Stimulated activated CD8-positive, alpha-beta memory T cell treated with anti-CD3 and anti-CD28 coated beads, Interleukin-15, amount 100 ng/mL, for 1 hour (primary cell): ENCODE measurements at places on chromosomes 3 and 15.

GRCh38 chr3:185465471-185465870 is 33.4 kb downstream of the TMEM41A start:
- no peak for DNase-seq

- DNase-seq = no peak
These were observed 38.4 kb downstream of the RAB11A start for GRCh38 chr15:65907661-65908060.

GRCh38 chr3:136818191-136818768 is 646 bp upstream of the SLC35G2 start:
- DNase-seq = no peak

GRCh38 chr3:47825590-47825989 is 22.7 kb downstream of the DHX30 start:
- DNase-seq = no peak

DNA sequence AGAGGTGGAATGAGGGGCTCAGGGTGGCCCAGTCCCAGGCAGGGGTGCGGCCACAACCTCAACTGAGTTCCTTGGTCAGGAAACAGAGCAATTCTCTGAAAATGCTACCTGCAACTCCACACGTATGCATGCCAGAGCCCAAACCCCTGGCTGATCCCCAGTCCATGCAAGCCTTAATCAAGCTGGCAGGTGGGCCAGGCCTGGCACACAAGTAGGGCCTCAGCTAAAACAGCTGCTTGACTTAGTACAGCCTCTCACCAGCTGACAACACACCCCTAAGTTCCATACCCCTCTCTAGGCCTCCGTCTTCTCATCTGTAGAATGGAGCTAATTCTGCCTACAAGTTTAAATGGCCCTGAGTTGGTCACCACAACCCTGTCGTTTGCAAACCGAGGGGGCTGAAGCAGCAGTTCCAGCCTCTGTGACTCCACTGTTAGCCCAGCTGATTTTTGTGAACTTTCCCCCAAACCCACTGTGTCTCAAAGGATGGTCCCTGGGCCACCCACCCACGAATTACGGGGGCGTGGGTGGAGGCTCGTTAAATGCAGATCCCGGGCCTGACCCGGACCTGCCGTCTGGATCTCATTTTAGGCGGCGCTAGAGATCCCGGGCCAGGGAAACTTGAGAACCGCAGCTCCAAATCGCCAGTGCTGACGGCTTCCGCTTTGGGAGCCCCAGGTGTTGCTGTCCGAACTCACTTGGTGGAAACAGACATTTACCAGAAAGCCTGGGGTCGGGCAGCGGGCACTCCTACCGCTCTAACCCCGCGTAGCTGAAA is 927 bp downstream of the CHDH start:
- DNase-seq = no peak

- no peak for DNase-seq
These were observed 50.6 kb downstream of the TRPM1 start for GRCh38 chr15:31050953-31051352.

- DNase-seq = no peak
These were observed 652.2 kb downstream of the NAALADL2 start for GRCh38 chr3:175511219-175511785.

- no peak for DNase-seq
These were observed 353.2 kb downstream of the AGBL1 start for GRCh38 chr15:86432861-86433260.

DNA sequence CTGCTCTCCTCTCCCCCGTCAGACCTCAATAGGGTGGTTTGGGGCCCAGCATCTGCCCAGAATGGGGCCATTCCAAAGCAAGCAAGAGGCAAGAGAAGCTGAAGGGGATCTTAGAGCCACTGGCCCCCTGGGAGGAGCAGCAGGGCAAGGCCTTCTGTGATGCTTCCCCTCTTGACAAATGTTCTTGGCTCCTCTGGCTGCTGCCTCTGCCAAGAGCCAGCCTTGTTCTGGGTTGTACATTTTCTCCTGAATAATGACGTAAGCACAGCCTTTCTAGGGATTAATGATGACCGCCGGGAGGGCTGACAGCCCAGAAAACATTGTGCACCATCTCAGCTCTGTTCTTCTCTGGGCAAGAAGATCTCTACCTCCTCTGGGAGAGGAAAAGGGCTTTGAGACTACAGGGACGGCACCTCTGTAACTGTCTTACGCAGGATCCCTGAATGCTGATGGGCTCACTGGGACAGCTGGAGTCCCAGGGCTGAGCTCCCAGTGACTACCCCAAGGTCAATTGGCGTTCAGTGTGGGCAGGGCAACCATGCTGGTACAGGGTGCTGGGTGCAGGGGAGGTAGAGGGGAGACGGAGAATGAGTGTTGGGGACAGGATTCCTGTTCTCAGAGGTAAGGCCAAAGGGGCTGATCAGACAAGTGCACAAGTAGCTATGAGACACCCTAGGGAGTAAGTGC is 253.3 kb downstream of the FAM43A start:
- no peak for DNase-seq

- DNase-seq = no peak
These were observed 116.7 kb downstream of the SERPINI1 start for GRCh38 chr3:167852216-167852615.

DNA sequence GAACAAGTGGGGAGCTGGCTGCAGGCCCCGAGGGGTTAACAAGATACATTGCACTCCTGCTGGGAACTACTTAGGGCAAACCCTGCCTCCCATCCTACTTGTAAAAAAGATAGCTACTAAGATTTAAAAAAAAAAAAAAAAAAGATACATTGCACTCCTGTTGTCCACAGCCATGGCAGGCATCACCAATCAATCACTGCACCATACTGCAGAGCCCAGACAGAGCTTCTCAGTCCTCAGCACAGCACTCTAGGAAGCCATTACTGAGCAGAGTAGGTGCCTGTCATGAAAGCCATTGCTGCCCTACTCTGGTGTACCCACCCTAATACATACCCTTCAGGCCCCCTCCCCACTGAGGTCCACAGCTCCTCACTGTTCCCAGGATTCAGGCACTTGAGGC is 64.8 kb downstream of the RASGRF1 start:
- DNase-seq = no peak

- DNase-seq = no peak
These were observed 147.8 kb downstream of the OCA2 start for GRCh38 chr15:27951191-27951890.

- no peak for DNase-seq
These were observed 5.0 kb upstream of the CD276 start for GRCh38 chr15:73679180-73679579.

DNA sequence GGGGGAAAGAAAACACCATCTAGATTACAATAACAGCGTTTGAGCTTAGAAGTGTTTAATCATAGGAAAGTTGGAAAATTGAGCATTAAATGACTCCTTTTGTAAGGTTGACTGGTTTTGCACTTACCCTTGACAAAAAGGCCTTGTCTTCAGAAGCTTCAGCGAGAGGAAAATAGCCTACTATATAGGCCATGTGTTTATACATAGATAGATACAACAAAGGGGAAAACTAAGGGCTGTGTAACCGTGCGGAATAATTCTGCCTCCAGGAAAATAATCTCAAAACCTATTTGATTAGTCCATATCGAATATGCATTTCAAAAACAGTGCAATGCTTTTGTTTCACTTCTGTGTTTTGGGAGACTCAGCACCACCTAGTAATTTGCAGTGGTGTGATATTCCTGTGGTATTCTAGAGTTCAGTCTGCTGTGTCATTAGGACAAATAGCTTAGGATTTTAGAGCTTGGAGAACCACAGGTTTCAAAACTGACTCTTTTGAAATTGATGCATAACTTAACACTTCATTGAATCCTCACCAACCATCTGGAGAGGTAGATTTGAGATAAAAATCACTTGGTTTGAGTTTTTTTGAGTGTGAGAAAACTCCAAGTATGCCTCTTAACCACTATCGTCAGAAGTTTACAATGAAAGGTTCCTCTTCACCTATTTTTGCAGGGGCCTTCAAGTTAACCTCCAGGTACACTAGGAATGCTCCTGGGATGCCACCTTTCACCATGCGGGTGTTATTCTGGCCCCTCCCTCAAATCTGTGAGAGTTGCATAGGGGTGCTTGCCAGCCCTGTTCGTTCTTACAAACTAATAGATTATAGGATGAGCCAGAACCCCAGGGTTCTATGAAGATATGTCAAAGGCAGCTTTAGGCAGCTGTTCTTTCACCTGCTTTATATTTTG is 1.9 kb downstream of the ARHGAP31 start:
- no peak for DNase-seq

DNA sequence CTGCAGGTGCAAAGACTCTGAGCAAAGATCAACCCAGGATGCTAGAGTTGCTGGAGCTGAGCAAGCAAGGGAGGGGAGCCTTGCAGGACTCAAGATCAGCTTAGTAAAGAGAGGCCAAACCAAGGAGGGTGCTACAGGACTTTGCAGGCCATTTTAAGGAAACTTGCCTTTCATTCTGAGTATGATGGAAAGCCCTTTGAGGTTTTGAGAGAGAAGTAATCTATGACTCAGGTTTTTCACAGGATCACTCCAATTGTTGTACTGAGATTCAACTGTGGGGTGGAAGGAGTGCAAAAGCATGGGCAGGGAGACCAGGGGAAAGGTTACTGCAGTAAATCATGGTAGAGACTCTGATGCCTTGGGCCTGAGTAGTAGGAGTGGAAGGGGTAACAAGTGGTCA is 260.4 kb upstream of the GPR149 start:
- no peak for DNase-seq

DNA sequence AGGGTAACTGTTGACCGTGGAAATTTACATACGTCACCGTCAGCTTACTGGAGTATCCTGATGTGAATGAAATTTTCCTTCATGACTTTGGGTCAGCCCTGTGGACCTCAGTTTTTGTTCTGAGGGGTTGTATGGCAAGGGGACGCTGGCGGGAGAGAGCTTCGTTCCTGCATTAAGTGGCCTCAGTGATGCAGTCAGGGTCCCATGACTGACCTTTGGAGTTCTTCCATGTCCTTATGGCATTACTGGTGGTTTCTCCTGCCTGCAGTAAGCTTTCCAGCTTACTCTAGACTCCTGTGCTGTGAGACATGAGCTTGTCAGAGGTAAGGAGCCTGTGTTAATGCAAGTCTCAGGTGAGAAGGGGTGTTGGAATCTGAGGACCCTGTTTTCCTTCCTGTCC is 1.8 kb downstream of the CD276 start:
- DNase-seq = no peak

DNA sequence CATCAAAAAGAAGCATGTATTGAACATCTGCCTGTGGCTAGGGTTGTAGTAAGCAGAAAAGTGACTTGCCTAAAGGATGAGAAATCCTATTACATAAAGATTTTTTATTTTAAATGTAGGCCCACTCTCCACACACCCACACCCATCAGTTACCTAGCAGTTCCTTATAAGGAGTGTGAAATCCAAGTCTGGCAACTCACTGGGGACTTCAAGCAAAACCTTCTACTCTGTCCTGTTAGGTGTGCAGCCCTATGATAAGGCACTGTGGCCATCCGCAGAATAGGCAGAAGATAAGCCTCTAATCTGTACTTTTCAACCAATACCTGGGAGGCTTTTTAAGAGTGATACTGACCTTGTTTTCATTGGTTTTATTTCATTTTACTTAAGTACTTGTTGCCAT is 52.7 kb upstream of the TJP1 start:
- no peak for DNase-seq

GRCh38 chr3:44111482-44111881 is 130.2 kb upstream of the TOPAZ1 start:
- no peak for DNase-seq

- no peak for DNase-seq
These were observed 220.8 kb downstream of the RPLP1 start for GRCh38 chr15:69673291-69673881.

- DNase-seq = no peak
These were observed 5.4 kb upstream of the ACAN start for GRCh38 chr15:88797663-88798339.

DNA sequence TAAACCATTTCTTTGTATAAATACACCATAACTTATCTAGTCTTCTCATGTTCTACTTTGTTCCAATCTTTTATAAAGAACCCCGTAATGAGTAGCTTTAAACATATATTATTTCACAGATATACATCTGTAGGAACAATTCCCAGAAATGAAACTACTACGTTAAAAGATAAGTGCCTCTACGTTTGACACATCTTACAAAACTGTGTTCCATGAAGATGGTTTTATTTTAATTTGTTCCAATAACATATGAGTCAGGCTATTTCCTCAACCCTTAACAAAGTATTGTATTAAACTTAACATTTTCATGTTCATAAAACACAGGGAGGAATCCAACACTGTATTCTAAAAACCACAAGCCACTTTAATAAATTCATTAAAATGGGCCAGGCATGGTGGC is 52.9 kb downstream of the TRPM7 start:
- DNase-seq = no peak

DNA sequence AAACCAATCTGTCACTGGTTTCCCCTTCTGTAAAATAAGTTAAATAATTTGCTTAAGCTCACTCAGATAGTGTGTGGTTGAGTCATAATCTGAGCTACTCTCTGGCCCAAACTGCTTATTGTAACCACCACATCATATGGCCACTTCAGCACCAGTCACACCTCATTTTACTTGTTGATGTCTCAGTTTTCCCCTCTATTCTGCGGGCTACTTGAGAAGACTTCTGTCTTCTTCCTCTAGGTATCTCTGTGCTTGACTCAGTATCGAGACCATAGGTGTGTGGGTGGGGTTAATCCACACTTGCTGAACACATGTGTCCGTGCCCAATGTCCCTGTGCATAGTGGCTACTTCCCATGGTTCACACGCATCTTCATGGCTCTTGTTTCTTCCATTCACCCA is 32.9 kb downstream of the CRYGS start:
- no peak for DNase-seq

DNA sequence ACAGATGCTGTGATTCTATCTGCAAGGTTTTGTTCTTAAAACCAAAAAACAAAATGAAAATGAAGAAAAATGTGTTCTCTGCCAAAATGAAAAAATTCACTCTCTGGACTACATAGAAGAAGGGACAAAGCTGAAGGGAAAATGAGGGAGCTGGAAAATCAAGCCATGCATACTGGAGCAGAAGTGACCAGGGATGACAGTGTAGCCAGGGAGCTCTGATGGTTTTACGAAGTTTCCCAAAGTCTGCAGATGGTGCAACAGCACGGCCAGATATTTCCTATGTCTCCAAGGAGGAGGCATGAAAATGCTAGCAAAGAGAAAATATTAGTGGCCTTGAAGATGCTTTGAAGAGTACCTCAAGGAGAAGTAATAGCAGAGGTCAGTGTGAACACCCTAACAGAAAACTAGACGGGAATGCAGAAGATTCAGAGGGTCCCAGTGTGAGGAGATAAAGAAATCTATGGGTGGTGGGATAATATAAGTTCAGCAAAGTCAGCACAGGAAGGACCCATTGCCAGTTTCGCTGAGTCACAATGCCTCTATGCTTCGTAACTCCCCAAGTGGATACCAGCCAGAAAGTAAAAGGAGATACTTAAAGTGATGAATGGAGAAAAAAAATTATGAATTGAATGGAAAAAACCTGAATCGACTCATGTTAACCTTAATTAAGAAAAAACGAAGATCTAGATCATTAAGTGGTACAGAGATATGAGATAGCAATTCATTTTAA is 39.0 kb upstream of the POMGNT2 start:
- no peak for DNase-seq

GRCh38 chr3:72426618-72427397 is 421.4 kb downstream of the SHQ1 start:
- DNase-seq = no peak

GRCh38 chr3:51642462-51642861 is 28.6 kb upstream of the TEX264 start:
- DNase-seq = no peak
